ENCODE measurements at places on chromosomes 3 and 15. TPM values are rescaled to one million over a fixed set of nuclear protein-coding genes. Genes with fewer than 3 reads are reported as not detected.
A peak's percentile ranks its signal among the peaks of the same experiment; 100 is the strongest.

- no peak for DNase-seq
Measured at GRCh38 chr3:188455748-188456147, 301.8 kb downstream of the LPP start.

DNA sequence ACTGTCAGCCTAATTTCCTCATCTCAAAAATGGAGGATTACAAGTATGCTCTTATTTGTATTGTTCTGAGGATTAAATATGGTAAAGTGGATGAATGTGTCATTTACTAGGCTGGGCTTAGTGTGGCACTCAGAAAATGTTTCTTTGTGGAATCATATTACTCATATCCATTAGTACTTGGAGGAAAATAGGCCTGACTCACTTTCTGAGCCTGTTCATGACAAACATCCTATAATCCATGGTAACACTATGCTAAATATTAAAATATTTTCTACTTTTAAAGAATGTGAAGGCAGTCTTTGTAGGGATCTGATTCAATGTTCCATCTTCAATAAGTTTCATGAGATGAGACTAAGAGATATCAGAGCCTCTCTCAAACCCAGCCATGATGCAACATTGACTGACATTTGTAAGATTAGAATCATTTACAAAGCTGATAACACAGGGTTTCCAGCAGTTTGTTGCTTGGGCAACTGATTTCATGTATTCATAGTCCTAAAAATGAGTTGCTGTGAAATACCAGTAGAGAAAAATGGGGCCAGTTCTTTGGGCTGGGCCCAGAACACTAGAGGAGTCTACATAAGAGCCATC, 1048.5 kb downstream of the NTRK3 start:
- peak; percentile 38 for DNase-seq

Gene LNP1
- 8.3 TPM for total RNA-seq

Gene CLDN16
- 0.74 TPM for total RNA-seq

GRCh38 chr3:55719508-55719907, 232.4 kb upstream of the WNT5A start:
- no peak for DNase-seq

Gene SCN5A
- 0.17 TPM for total RNA-seq

Gene MGA
- total RNA-seq, result 36.2 TPM

DNA sequence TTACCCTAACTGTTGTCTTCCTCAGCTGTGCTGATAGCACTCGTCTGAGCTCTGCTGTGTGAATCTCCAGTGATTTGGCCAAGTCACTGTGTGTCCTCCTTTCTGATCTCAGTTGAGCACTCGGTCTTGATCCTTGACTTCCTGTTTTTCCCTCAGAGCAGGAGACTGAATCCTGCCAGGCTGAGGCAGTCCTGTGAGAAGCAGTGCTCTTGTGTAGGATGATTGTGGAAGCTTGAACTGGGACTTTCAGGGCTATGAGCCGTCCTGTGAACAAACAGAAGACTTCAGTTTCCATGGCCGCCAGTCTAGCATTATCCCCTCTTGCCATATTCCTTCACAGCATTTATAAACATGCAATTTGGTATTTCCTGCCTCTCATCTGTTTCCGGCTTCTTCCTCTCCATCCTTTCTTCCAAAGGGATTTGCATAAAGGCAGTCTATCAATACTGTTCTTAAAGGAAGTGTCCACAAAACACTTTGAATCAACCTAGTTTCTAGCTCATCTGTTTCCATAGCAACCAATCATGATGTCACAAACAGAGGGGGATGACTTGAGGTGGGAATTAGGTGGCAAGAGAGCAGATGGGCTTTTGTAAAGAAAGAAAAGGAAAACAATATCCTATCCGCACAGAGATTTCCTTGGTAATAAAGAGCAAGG, 237.2 kb downstream of the AGBL1 start:
- DNase-seq, result no peak

- DNase-seq, result peak; percentile 60
Measured at GRCh38 chr3:189369636-189370035, 197.9 kb downstream of the TPRG1 start.

Gene CD80
- total RNA-seq, result not detected

Gene KLHL40
- not detected for total RNA-seq

DNA sequence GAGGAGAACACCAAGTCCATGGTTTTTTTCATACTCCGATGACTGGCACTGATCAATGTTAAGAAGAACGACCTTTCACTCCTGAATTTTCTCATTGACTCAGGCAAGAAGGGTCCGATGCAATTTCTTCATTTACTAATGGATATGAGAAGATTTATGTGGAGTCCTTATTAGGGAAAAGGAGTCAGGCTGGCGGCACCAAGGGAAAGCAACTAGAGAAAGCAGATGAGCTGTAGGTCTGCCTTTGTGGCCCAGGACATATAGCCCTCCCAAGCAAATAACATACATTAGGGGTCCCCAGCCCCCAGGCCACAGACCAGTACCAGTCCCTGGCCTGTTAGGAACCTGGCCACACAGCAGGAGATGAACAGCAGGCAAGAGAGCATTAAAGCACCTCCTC, 206.8 kb downstream of the KBTBD8 start:
- DNase-seq, result no peak

DNA sequence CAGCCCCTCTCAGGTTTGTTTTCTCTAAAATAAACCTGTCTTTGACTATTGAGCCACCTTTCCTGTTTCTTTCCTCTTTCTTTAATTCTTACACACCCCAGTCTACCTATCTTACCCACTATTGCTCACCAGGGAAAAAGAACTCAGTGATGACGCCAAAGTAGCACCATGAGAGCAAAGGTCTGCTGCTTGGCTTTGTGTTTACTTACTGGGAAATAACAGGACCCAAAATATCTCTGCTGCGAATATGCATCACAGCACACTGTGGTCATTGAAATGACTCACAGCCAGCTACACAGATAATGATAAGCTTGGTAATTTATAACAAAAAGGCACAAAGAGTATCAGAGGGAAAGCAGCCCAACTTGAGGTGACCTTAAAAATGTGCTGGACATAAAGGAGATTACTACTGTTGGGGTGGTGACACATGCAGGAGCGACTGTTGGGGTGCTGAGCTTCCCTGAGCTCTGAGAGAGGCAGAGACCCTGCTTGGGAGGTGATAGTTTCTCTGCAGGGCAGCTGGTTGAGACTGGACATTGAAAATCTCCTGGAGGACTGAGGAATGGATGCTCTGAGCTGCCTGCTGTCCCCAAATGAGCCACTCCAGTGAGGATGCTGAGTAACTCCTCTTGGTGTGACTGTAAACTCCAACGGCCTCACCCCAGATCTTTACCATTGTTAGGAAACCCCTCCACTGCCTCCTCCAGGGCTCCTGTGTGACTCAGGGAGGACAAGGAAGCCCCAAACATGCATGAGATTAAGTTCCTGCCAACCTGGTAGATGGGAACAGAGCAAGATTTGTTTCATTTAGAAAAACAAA, 14.5 kb downstream of the EFCAB12 start:
- peak; percentile 74 for DNase-seq

DNA sequence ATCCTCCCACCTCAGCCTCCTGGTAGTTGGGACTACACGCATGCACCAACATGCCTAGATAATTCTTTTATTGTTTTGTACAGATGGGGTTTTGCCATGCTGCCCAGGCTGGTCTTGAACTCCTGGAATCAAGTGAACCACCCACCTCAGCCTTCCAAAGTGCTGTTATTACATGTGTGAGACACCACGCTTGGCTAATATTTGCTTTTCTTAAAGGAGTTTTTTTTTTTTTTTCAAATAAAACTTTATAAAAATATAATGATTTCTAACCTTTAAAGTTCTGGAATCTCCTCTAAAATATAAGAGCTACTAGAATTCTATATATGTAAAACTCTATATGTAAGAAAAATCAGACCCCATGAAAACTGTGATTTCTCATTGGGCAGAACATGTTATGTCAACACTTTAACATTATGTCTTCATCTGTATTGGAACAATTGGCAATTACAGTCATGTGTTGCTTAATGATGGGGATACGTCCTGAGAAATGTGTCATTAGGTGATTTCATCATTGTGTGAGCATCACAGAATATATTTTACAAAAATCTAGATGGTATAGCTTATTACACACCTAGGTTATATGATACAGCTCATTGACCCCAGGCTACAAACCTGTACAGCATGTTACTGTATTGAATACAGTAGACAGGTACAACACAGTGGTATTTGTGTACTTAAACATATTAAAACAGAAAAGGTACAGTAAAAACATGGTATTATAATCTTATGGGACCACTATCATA, 377.0 kb downstream of the PLCL2 start:
- DNase-seq, result no peak

Gene NPRL2
- total RNA-seq, result 14.7 TPM

GRCh38 chr3:128201158-128201755, 48.0 kb downstream of the EEFSEC start:
- no peak for DNase-seq

DNA sequence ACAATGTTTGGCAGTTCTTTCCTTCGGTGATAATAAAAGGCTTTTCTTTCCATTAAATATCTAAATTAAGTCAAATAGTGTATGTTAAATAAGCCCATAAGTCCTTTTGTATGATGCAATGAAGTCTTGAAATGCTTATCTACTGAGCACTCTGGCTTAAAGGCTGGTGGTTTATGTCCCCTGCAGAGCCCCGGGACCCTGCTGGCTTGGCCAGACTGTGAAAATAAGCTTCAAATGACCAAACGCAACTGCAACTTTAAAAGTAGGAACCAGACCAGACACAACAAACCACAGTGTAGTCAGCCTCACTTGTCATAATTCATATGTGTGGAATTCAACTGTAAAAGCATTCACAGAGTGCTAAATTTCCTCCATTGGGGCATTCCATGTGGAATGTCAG, 72.5 kb downstream of the FOXP1 start:
- DNase-seq, result peak; percentile 94

DNA sequence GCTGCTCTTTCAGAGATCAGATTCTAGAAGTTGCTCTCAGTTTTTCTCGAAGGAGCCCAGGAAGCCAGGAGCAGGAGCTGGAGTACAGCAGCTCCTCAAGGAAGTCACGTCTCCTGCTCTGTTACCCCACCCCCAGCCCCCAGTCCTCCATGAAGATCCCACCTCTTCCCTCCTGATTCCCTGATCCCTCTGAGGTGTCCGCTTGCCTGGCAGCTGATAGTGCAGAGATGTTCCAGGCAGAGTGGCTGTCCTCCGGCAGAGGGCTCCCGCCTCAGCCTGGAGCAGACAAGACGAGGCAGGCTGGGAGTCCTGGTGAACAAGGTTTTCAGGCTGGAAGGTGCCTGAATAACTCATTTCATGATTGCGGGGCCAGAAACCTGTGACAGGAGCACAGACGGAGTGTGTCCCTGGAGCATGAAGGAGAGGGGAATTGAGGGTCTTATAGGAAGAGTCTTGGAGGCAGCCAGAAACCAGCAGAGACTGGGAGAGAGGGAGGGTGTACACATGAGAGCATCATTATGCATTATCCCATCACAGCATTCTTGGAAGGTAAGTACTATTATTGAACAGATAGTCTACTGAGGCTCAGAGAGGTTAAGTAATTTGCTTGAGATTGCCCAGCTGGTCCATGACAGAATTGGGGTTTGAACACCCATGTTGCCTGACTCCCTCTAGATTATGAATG, 1.2 kb downstream of the HRH1 start:
- peak; percentile 82 for DNase-seq

- no peak for DNase-seq
Measured at GRCh38 chr15:101162701-101163483, 89.0 kb downstream of the CHSY1 start.

GRCh38 chr15:59259137-59259943, 52.7 kb downstream of the LDHAL6B start:
- no peak for DNase-seq

Gene IGF2BP2
- 44.6 TPM for total RNA-seq

GRCh38 chr15:67158367-67158766, 93.0 kb downstream of the SMAD3 start:
- DNase-seq, result no peak

DNA sequence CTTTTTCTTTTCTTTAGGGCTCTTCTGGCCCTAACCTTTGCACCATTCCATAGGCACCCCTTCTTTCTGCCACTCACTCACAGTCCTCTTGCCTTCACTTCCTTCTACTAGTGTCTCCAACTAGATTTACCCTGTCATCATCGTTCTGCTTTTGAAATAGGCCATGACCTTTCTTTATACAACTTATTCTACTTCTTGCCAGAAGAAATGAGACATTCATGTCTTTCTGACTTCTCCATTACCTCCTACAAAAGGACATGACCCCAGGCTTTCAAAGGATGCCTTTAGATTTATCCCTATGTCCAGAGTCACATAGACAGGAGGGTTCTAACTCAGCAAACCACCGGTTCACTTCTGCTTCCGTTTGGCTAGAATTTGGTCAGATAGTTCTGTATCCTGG, 336.4 kb upstream of the LRRFIP2 start:
- DNase-seq, result no peak

Gene UNC13C
- total RNA-seq, result 0.09 TPM

- peak; percentile 4 for DNase-seq
Measured at GRCh38 chr3:11716573-11717290, 73.0 kb upstream of the VGLL4 start.

Gene EPHA3
- not detected for total RNA-seq

DNA sequence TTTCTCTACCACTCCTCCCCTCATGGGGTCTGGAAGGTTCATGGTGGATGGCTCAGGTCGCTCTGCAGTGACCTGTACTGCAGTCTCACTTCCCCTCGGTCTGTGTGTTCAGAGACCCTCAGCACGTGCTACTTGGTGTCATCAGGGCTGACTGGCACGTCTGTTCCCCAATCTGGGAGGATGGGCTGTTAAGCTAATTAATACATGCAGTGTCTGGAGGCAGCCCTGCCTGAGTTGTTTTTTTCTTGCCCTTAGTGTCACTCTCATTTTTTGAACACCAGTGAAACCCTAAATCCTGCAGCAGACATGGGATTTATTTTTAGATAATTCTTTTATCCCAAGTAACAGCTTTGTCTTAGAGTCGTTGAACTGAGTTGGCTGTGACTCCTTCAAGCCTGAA, 64.6 kb downstream of the ARNT2 start:
- DNase-seq, result no peak

DNA sequence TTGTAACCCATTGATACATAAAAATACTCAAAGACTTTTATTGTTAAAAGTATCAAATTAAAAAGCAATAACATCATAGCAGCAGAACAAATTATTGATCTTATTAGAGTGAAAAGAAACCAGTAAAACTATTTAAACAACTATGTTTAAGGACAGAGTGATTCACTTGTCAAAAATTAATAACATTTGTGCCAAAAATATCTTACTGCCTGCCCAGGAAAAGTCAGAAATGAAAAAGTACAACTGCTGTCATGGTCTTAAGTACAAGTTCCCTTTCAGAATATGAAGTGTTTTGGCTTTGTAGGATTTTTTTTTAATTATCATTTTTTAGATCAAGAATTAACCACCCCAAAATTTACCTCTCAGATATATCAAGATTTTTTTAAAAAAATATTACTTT, 3.4 kb downstream of the IFT57 start:
- no peak for DNase-seq

DNA sequence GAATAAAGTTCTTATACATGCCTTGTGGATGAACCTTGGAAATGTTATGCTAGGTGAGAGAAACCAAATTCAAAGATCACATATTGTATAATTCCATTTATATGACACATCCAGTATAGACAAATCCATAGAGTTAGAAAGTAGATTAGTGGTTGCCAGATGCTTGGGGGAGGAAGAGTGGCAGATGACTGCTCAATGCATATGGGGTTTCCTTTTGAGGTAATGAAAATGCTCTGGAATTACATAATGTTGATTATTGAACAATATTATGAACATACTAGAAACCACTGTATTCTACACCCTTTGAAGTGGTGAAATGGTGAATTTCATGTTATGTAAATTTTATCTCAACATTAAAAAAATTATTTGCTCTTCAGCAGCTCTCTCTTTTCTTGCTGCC, 100.8 kb downstream of the DHX36 start:
- DNase-seq, result no peak
